Occipital lobe (tissue), 3 donors: ENCODE measurements at places on chromosomes 3 and 15. TPM values are rescaled to one million over a fixed set of nuclear protein-coding genes. Genes with fewer than 3 reads are reported as not detected.

- DNase-seq = no peak
Observed at GRCh38 chr15:100338247-100338646, 3.5 kb downstream of the ADAMTS17 start.

DNA sequence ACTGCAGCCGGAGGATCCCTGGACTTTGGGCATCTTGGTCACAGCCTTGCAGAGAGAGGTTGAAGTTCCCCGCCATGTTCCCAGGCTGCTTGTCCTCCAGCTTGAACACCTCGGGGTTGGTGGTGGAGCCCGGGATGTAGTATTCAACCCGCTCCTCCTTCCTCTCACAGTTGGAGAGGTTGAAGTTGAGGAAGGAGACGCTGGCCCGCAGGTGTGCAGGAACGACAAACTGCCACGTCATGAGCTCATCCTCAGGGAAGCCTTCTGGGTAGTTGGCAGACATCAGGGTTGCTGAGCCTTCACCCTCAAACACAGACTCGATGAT, 35.7 kb downstream of the CDCP1 start:
- no peak for DNase-seq

- no peak for DNase-seq
Observed at GRCh38 chr3:59300733-59301132, 250.9 kb upstream of the CFAP20DC start.

DNA sequence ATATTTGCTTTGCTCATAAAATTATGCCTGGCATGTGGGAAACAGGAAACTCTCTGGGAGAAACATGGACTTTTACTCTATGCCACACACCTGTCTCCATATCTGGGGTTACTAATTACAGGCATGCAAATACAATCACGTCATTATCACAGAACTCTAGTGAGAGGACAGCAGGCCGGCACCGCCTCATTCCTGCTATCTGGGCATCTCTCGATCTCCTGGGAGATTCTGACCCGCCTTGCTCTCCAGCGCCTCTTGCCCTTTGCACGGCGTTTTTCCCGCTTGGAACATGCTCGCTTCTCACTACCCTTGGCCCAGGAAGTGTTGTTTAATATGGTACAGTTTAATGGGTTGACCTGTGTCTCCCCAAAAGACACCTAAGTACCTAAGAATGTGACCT, 45.4 kb upstream of the PARL start:
- DNase-seq = no peak

DNA sequence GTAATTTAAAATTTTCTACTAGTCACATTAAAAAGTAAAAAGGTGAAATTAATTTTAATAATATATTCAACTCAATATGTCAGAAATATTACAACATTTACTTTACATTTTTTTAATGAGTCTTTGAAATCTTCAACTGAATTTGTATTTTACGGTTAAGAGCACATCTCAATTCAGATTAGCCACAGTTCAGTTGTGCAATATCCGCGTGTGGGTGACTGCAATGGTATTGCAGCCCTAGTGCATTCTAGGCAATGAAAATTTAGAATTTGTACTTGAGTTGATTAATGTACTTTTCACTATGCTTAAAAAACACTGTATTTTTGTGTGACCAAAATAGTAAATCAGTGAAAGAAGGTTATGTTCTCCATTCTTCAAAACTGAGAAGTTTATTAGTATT, 57.3 kb downstream of the CEP63 start:
- DNase-seq = no peak

DNA sequence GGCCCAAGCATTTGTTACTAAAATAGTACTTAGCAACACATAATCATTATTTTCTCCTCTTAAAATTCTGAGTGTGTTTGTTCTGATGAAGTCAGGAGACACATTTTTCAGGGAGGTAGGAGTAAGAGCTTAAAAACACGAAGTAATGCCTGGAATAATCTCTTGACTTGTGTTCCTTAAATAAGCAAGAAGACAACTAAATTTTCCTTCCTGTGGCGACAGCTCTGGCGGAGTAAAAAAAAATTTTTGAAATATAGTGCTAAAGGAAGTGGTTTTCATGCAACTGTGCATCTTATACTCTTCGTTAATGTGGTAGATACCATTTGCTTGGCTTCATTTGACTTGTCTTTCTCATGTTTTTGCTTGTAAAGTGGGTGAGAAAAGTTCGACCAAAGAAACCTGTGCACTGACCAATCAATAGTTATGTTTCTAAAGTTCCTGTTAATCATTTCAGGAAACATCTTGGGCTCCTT, 11.1 kb upstream of the MBNL1 start:
- DNase-seq = no peak

GRCh38 chr15:70955151-70955550, 62.5 kb downstream of the LRRC49 start:
- DNase-seq = no peak

GRCh38 chr15:71197620-71198019, 82.3 kb downstream of the THSD4 start:
- DNase-seq = no peak

GRCh38 chr3:170330366-170330765, 27.1 kb upstream of the SKIL start:
- DNase-seq = no peak

- DNase-seq = no peak
Observed at GRCh38 chr3:179416681-179417080, 34.6 kb downstream of the GNB4 start.

GRCh38 chr15:70470556-70471191, 292.7 kb downstream of the UACA start:
- no peak for DNase-seq

Gene FBLN2
- total RNA-seq = 9.4 TPM

Gene CLDN16
- total RNA-seq = under 0.01 TPM

Gene TP63
- total RNA-seq = 0.16 TPM

Gene MYRIP
- 12.5 TPM for total RNA-seq
